ENCODE measurements at places on chromosomes 2 and 18.

DNA sequence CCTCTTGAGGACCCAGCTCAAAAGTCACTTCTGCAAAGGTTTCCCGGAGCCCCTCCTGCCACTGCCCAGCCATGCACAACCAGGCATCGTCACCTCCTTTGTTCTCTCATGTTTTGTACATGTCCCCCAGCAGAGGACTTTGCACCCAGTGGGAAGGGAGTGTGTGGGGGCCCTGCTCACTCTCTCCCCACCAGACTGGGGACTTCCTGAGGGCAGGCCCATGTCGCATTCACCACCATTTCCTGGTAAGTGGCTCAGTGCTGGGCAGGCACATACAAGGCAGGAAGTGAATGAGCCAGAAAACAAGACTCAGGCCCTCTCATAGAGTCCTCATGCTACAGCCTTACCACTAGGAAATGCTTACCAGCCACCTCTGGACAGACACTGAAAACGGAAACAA lies 18.9 kb downstream of the MRPL35 start:
- no peak for DNase-seq

GRCh38 chr2:10039658-10040410 lies 3.5 kb upstream of the KLF11 start:
- DNase-seq: no peak

DNA sequence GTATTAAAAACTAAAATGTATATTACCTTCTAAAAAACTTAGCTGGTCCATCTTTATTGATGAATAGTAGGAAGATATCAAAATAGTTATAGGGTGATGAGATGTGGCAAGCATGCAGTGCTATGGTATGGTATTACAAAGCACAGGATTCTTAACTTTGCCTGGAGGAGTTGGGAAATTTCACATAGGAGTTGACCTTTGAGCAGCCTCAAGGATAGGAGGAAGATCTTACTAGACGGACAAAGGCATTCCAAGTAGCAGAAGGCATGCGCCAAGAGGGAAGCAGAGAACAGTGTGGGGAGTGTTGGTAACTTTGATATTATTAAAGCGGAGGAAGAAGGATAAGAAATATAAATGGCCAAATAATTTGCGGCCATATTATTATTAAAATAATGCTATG lies 60.0 kb downstream of the TTC21B start:
- DNase-seq: no peak

DNA sequence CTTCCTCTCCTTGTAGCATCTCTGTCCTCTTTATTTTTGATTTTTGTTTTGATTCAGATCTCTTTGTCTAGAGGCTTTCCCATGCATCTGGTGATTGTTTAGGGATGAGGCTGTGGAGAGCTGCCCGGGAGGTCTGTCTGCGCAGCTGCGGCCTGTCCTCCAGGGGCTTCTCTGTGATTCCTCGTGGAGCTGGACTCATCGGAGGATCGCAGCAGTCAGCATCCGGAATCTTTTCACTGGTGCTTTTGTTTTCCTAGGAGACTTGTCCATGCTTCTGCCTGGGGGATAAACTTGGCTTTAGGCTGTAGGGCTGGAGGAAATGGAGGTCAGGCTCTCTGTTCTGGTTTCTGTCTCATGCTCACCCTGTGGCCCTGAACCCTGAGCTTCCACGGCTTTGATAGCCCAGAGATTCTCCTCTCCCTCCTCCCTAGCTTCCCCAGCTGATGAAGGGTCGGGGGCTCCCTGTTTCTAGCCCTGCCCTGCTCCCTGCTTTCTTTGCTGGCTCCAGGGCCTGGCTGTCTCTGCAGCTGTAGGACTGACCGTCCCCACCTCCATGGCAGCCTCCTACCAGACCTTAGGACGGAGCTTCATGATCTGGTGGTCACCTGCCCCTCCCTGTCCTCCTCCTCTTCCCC lies 35.5 kb downstream of the ZNF532 start:
- peak; percentile 41 for DNase-seq

DNA sequence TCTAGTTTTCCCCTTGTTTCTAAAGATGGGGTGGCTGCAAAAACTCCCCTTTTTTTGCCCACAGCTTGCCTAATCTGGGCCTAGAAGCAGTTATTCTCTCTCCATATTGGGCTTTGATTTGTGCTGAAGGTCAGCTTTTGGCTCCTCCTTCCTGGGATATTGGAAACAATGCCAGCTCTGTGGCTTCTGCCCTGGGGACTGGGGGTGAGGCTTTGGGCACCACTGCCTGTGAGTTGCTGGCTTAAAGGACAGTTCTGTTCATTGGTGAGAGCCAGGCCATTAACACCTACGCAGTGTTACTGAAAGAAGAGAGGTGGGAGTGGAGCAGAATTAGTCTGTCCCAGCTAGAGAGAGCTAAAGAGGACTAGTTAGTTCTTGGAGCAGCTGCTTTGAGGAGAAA lies 4.3 kb downstream of the UBXN2A start:
- DNase-seq: peak; percentile 15

GRCh38 chr2:168278424-168278888 lies 31.1 kb upstream of the STK39 start:
- DNase-seq: no peak

GRCh38 chr2:60818272-60818671 lies 62.2 kb downstream of the PAPOLG start:
- DNase-seq: no peak

- DNase-seq: no peak
Observed at GRCh38 chr2:55887351-55887750, 36.2 kb downstream of the EFEMP1 start.

- no peak for DNase-seq
Observed at GRCh38 chr18:8854550-8854949, 149.2 kb downstream of the MTCL1 start.

All from cardiac muscle cell (in vitro differentiated cells and primary cell).